AG20443 (cell line): ENCODE measurements at places on chromosomes 6 and 20.

DNA sequence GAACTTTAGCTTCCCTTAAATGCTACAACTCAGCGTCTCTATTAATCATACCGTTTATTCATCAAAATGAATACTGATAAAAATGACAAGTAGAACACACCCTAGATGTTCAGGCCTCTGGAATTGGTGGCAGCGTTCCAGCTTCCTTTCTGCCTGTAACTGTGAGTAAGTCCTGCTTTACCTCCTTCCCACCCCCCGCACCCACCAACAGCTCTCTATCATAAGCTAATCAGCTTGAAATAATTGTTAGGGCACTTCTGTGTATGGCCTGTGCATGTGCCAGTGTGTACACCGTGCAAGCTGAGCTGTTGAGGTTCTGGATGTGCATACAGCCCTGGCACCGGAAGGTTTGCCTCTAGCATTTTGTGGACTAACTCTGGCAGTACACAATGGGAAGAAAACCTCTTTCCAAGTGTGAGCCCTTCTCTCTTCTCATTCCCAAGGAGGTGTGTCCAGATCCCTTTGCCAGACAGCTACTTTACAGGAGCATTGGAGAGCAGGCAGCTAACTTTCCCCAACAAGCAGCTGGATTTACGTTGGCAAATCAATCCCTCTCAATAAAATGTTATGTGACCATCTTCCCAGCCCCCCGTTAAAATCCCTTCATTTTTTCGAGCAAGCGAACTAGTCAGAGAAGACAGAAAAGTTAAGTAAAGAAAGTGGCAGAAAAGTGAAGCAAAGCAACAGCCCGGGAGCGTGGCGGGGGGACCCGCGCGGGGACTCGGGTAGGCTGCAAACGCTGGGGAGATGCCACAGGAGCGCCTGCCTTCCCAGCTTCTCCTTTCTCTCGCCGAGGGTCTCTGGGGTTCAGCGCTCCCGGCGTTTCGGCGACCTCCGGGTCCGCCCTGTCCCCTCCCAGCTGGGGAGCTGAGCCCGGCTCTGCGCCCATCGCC lies 803 bp upstream of the ADGRG6 start:
- peak; percentile 38 for DNase-seq

GRCh38 chr20:24567508-24567907 lies 98.1 kb downstream of the SYNDIG1 start:
- no peak for DNase-seq

GRCh38 chr20:34190679-34191090 lies 50.5 kb upstream of the ASIP start:
- peak; percentile 95 for DNase-seq

GRCh38 chr6:64520050-64520449 lies 884.4 kb downstream of the PHF3 start:
- DNase-seq: peak; percentile 78

DNA sequence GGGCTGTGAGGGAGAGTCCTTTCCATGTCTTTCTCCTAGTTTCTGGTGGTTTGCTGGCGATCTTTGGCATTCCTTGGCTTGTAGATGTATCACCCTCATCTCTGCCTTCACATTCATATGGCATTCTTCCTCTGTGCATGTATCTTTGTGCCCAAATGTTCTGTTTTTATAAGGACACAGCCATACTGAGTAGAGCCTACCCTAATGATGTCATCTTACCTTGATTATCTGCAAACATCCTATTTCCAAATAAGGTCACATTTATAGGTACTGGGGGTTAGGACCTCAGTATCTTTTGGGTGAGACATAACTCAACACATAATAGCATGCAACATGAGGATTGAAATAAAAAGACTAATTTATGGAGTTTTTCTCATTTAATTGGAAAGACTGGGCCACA lies 5.5 kb downstream of the SH3BGRL2 start:
- DNase-seq: no peak

GRCh38 chr6:167683028-167683862 lies 143.5 kb upstream of the AFDN start:
- DNase-seq: no peak

GRCh38 chr20:4918473-4918872 lies 82.8 kb downstream of the SLC23A2 start:
- DNase-seq: no peak

- DNase-seq: no peak
Observed at GRCh38 chr6:139251045-139251690, 40.6 kb downstream of the TXLNB start.

- DNase-seq: no peak
Observed at GRCh38 chr20:64228751-64229506, 26.6 kb upstream of the PCMTD2 start.

- DNase-seq: no peak
Observed at GRCh38 chr20:2065099-2065498, 36.5 kb upstream of the STK35 start.
